ENCODE measurements at places on chromosomes 6 and 20.

DNA sequence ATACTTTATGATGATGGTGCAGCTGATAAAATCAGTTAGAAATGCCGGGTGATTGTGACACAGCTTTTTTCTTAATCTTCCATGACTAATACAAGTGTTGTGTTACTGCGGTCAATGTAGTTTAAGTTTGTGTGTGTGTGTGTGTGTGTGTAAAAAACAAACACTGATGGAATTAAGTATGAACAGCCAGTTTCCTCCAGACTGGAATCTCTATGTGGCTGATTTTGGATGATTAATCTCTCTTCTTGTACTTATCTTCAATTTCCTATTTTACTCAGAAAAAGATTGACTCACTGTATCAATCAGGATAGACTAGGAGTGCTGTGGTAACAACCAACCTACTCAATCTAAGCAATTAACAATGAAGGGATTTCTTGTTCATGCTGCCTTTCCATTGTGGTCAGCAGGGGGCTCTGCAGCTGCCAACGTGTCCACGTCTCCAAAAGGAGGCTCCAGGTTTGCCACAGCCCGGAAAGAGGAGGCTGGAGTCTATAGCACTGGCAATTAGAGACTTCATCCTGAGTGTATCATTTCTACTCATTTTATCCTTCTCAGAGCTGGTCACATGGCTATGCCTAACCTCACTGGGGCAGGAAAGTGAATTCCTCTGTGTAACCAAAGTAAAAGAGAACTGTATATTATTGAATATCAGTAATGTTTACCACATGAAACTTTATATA, 107.7 kb downstream of the CD109 start:
- peak; percentile 8 for DNase-seq

DNA sequence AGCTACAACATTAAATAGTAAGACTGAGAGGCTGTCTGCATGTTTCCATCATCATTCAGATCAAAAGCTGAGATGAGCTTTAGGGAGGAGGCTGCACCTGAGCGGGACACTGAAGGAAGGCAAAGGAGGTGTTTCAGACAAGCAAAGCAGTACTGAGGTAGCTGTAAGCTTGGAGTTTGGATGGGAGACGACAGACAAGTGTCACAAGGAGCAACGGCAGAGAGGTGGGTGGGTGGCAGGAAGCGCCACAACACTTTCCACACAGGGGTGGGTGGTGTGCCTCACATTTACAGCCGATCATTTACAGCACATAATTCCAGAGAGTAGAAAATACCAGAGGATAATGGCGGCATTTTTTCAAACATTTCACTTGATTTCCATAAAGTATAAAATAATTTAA, 205.5 kb upstream of the SHLD1 start:
- no peak for DNase-seq

- DNase-seq, result no peak
These were observed 71.3 kb downstream of the EFHC1 start for GRCh38 chr6:52491203-52492069.

DNA sequence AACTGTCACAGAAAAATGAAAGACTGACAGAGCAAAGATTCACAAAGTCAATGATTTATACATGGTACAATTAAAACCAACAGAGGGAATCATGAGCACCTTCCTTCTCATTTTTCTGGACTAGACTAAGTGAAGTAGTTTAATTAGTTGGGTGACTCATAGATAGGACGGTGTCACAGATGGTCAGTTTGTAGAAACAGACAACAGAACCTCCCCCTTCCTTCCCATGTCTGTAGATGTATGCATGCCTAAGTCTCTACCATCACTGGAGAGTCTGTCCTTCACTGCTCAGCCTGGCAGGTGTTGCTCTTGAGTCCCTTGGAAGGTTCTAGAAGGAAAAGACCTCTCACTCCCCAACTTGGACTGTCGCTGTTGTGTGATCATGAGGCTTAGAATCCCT, 75.4 kb upstream of the EEF1E1 start:
- DNase-seq, result no peak

DNA sequence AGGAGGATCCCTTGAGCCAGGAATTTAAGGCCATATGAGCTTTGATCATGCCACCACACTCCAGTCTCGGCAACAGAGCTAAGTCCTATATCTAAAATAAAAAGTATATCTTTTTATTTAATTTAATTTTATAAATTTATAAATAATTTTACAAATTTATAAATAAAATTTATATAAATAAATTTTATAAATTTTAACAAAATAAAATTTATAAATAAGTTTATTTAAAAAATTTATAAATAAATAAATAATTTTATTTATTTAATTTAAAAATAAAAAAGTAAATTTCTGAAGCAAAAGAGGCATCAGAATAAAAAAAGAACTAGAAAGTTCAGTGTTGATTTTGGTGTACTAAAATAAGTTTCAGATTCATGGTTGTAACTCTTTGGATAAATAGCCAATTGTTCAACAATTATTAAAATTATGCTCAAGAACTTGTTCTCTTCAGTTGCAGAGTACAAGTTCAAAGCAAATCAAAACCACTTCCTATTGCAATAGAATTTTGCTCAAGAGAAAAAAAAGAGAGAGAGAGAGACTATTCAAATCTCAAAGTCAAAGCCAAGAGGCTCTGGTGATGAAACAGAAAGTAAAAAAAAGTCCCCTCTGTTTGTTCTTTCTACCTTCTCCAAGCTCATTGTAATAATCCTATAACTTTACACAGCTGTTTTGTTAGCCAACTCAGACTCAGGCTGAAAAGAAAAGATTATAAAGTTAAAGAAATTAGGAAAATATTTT, 547.5 kb upstream of the ADGRB3 start:
- DNase-seq, result no peak

- no peak for DNase-seq
These were observed 107.7 kb upstream of the CDYL start for GRCh38 chr6:4668271-4669179.

DNA sequence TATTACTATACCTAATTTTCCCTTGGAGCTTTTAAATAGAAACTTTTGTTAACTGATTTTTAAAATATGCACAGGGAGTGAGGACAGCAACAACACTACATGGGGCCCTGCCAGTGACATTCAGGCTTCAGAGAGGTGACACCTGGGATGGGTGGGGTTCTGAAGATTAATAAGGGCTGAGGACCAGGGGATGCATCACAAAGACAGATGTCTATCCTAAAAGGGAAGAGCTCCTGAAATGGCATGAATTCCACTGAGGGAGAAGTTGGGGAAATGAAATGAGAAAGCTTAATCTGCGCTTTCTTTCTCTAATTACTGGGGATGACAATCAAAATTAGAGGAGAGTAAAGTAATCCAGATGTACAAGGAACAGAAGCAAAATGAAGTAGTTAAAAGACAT, 162.8 kb downstream of the BTBD9 start:
- DNase-seq, result no peak

- no peak for DNase-seq
These were observed 38.0 kb downstream of the RWDD2A start for GRCh38 chr6:83231146-83231545.

GRCh38 chr6:31098449-31098938, 13.9 kb downstream of the C6orf15 start:
- DNase-seq, result no peak

DNA sequence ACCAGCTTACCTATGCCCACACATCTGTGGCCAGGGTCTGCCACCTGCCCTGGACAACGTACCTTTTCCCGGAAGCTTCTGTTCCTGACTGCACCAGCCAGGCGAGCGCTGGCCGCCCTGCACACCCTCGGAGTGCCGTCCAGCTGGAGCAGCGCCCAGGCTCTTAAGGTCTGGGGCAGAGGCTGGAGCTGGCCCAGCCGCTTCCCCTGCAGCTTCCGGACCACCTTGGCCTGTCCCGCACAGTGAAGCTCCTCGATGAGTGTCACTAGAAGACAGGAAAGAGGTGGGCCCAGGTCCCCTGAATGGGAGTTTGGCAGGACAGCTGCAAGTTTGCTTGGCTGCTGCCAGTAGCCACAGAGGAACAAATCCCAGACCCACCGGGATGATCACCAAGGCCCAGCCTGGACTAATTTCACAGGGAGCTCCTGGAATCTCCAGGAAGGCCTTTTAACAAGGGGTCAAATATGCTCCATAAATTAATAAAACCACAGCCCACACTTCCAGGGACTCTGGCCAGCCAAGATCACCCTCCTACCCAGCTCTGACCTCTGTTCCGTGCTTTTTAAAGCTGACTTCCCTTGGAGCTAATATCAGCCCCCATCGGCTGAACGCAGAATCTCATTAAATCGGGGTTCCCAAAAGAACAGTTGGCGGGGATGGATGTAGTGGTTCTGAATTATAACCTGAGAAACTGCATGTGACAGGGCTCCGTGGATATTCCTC, 82.3 kb downstream of the PTPN1 start:
- no peak for DNase-seq

GRCh38 chr6:149454346-149454848, 30.4 kb downstream of the ZC3H12D start:
- no peak for DNase-seq

DNA sequence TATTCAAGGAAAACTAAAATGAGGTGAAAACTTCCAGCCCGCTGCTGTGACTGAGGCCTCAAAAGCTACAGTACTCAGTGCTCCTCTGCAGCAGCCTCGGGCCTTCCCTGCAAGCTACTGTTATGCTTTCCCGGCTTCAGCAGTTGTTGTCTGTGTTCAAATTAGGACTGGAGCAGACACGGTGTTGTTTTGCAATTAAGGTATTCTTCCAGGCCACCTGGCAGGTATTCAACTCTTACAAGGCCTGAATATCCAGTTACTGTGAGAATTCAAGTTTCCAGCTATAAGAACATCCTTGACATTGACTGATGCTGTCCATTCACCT, 10.7 kb downstream of the TXNDC5 start:
- no peak for DNase-seq

DNA sequence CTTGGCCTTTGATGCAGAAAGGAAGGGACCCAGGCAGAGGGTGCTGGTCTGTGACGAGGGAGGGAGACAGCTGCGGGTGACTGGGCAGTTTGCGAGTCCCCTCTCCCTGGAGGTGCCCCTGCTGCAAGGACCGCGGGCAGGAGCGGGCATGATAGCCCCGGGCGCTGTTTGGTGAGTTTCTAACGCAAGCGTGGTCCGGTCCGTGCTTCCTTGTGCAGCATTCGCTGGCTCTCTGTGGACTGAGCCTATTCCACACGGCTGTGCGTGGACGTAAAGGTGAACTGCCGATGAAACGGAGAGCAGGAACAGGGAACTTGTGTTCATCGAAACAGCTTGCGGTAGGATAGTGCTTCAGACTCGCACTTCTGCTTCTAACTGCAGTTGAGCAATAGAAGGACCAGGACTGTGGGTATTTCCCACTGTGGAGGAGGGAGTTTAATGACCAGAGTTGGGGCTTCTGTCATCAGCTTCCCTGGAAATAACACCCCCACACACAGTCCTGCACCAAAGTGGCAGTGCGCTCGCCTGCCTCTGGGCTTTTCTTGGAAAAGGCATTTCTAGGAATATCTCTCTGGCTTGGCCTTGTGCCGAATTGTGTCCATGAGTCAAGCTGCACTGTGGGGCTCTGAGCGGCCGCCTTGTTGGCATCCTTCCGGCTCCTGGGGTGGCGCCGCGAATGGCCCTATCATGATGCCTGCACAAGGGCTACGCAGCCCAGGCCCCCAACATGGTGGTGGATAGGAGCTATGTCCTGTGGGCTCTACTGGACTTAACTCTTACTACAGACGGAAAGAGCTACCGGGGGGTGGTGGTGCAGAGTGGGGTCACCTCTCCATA, 48.9 kb downstream of the DUSP22 start:
- DNase-seq, result no peak

DNA sequence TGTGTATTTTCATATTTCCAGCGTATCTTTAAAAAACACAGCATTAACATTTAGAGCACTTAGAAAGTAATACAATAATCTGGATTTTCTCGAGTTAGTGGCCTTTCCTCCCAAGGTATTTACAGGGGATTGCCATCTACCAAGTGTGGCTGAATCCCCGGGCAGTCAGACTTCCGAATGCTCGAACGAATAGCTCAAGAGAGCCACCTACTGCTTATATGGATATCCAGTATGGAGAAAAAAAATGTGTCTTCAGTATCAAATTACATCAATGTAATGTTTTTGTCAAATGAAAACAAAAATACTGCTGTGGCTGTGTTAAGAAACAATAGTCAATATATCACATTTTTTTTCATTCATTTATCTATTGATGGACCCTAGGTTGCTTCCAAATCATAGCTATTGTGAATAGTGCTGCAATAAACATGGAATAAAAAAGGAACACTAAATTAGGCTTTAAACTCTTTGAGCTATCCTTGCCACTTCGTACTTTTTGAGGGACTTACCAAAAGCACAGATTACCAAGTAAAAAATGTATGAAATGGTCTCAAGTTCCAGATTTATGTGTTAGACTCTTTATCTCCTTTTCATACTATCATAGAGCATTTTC, 654.5 kb upstream of the PTCHD4 start:
- no peak for DNase-seq

DNA sequence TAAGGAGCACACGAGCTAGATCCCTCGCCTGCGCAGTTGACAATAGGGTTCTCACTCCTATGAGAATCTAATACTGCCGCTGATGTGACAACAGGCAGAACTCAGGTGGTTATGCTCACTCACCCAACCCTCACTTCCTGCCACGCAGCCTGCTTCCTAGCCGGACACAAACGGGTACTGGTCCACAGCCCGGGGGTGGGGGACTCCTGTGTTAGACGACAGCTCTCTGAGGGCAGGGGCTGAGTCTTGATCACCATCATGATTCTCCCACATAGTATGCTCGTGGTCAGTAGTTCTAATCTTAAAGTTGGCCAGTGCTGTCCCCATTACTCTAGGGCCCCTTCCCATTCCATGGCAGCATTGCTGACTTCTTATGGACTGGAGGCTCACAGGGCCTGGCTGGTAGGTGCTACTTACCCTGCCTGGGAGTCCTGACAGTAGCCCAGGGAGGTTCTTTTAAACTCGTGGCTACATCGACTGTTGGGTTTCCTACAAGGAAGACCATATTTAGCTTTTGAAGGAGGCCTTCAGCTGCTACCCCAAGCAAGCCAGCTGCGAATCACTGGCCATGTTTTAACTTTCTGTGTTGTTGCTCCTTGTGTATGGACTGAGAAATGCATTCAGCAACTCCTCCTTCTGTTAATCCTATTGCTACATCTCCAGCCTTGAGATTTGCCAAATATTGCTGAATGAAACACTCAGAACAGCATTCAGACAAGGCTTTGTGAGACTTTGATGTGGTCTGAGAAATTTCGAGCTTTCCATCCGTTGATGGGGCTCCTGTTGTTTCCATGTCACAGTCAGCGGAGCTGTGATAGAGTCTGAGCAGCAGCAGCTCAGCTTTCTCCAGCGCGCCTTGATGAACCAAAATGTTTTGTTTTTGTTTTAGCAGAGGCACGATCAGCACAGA, 300.3 kb downstream of the NRN1 start:
- DNase-seq, result peak; percentile 8

DNA sequence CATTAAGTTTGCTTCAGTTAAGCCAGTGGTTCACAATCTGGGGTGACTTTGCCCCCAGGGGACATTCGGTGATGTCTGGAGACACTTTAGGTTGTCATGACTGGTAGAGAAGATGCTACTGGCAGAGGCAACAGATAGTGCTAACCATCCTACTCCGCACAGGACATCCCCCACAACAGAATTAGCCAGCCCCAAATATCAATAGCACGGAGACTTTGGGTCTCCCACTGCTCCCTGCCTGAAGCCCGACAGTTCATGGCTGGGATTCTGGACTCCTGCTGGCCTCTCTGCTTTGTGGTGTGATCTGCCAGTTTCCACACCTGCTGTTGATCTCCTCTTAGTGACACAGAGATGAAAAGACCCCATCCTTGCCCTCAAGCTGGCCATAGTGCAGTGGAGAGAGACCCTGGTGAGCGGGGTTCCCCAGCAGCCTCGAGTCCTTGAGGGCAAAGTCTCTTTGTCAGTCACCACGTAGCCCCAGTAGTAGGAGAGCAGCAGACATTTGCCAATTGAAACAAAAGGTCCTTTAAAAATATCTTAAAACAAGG, 24.7 kb upstream of the TTPAL start:
- no peak for DNase-seq
